ENCODE measurements at places on chromosomes 6 and 20.

- DNase-seq: no peak
Measured at GRCh38 chr6:10404799-10405512, 9.9 kb downstream of the TFAP2A start.

- DNase-seq: no peak
Measured at GRCh38 chr20:42610070-42610469, 579.6 kb downstream of the PTPRT start.

DNA sequence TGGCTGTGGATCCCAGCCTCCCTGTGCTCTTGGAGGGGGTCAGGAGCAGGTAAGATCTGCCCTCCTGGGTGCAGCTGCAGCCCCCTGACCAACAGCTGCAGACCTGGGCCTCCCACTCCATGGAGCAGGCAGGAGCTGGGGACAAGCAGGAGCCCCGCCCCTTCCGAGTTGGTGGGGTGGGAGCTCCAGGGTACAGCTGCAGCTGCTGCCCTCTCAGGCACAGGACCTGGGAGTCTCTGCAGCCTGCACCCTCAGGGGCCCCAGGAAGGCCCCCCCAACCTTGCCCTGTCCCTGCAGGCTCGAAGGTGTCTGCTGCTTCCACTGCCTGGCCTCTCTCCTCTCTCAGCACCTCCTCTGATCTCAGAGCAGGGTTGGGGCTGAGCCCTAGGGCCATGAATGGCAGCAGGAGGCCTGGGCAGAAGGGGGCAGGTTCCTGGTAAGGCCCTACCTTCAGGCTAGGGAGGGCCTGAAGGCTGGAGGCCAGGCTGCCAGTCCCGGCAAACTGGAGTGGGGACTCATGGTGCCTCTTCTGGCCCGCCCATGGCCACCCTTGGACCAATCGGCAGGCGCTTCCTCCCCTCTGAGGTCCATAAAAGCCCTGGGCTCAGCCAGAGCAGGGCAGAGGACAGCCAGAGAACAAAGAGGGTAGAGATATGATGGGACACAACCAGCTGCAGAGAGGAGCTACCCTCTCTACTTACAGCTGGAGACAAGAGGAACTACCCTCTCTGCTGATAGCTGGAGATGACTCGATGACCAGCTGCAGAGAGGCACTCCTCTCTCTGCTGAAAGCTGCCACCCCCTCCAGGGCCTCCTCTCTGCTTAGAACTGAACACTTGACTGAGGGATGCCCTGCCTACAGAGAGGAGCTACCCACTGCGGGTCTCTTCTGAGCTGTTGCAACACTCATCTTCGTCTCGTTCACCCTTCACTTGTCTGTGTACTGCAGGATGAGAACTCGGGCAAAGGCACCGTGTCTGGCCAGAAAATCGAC lies 7.8 kb upstream of the PACSIN1 start:
- no peak for DNase-seq

DNA sequence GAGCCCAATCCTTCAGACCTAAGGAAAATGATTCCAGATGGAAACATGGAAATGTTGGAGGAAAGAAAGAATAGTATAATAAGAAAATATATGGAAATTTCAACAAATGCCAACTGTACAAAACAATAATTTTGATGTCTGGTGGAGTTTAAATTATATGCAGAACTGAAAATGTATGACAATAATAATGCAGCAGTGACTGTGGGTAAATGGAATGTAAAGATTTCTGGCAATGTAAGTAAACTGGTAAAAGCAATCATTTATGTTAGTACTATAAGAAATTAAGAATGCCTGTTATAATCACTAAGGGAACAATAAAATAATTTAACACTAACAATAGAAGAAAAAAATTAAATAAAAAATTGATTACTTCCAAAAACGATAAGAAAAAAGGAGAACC lies 89.0 kb downstream of the EDN1 start:
- no peak for DNase-seq

- no peak for DNase-seq
Measured at GRCh38 chr6:148192310-148192709, 150.3 kb upstream of the SASH1 start.

DNA sequence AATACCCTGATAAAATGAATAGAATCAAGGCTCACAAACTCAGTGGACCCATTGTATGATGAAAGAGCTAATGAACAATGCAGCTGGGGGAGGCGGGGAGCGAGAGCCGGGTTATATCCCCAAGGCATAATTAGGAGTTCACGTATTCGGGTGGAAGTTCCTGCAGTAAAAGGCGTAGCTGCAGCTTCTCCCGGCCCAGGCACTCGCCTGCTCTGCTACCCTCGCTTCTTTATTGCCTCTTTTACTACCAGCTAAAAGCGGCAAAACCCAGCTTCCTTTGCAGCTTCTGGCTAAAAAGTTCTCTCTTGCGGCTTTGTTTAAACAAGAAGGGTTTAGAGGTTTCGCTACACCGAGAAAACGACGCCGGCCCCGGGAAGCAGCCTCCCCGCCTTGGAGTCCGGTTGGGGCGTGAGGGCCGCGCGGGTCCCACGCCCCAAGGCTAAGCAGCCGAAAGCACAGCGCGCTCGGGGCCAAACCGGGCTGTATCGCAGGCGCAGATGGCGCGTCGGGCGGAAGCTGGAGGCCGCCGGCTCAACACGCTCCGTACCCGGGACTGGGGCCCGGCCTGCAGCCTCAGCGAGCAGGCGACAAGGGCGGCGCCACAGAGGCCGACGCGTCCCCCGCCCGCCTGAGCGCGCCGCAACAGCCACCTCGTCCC lies 1.6 kb downstream of the ZBTB2 start:
- no peak for DNase-seq

DNA sequence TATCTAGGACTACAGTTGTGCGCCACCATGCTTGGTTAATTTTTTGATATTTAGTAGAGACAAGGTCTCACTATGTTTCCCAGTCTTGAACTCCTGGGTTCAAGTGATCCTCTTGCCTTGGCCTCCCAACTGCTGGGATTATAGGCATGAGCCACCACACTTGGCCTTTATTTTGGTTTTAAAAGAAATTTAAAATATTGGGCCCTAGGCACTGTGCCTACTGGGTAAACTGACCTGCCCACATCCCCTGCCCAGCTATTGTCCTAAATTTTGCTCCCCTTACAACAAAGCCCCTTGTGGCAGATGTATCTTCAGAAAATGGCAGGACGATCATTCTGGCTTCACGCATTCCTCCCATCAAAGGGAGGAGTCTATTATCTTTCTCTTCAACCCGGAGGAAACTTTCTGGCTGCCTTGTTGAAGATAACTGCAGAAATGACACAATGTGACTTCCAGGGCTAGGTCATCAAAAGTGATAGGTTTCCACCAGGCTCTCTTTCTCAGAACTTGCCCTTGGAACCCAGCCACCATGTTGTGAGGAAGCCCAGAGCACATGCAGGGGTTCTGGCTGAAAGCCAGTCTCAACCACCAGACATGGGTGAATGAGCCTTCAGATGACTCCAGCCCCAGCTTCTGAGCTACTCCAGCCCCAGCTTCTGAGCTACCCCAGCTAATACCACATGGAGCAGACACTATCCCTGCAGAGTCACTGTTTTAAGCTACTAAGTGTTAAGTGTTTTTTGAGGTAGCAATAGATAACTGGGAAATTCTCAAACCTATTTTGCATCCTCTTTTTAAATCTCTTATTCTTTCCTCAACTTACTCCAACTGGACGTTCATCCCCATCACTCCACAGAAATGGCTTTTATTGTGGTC lies 4.6 kb upstream of the GUCA1B start:
- DNase-seq: no peak

DNA sequence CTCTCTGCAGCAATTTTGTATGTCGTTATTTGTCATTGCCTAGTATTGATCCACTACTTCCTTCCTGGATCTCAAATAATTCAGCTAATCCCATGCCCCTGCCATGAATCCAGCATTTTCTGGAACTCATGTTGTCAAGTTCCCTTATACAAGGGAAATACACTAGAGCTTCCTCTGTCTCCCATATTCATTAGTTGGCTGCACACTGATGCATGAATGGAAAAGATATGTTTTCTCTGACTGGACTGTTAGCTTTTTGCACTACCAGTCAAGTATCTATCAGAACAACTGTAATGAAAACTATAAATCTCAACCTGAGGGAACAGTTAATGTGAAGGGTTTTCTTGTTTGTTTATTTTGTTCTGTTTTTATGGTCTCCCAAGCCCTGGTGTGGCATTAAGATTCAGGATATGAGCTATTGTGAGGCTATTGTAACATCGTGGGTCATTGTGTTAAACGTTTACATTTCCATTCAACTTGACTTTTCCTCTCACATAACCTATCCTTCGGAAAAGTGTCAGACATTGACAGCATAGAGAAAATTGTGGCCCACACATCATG lies 102.5 kb upstream of the FAM8A1 start:
- no peak for DNase-seq

DNA sequence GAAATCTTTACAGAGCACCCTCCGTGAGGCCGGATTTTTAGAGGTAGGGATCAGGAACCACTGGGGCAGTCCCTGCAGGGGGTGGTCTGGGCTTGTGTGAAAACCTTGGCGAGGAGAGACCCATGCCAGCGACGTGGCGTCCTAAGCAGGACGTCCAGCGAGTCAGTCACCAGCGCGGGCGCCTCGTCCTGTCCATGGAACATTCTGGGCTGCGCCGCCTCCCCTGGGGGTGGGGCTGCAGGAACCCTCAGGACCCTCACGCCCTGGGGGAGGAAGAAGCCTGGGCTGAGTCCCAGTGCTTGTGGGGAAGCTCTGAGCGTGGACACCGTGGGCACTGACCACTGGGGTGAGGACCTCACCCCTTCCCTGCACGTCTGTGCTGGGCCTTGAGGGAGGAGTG lies 25.7 kb upstream of the DACT2 start:
- DNase-seq: no peak

DNA sequence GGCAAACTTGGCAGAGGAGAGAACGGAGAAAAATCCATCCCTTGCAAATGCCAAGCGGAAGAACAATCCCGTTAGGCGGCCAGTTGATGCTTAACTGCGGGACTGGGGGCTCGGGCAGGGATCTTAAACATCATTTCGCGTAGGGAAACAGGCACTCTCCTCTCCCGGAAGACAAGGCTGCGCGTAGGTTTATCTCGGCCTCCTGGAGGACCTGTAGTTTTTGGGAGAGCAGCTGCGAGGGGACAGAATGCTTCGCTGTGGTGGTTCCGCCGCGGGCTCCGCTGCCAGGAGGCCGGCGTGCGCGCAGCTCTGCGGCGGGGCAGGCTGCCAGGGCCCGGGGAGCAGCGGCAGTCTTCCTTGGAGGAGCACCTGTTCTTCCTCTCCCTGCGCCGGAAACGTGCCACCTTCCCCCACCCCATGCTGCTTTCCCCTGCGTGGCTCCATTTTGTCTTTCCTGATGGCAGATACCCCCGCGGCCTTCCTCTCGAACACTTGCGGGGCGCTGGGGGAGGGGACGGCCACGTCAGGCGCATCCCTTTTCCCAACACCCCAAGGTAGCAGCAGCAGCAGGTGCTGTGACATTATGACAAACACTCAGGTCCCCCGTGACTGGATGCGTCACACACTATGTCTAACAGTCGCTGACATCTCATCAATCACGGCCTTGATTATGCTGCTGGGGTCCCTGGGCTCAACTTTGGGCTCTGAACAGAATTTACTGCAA lies 230.7 kb upstream of the BTBD3 start:
- no peak for DNase-seq

Data from T follicular helper cell (primary cell).